Bone marrow (tissue), 2 donors: ENCODE measurements at places on chromosomes 5 and 9.

DNA sequence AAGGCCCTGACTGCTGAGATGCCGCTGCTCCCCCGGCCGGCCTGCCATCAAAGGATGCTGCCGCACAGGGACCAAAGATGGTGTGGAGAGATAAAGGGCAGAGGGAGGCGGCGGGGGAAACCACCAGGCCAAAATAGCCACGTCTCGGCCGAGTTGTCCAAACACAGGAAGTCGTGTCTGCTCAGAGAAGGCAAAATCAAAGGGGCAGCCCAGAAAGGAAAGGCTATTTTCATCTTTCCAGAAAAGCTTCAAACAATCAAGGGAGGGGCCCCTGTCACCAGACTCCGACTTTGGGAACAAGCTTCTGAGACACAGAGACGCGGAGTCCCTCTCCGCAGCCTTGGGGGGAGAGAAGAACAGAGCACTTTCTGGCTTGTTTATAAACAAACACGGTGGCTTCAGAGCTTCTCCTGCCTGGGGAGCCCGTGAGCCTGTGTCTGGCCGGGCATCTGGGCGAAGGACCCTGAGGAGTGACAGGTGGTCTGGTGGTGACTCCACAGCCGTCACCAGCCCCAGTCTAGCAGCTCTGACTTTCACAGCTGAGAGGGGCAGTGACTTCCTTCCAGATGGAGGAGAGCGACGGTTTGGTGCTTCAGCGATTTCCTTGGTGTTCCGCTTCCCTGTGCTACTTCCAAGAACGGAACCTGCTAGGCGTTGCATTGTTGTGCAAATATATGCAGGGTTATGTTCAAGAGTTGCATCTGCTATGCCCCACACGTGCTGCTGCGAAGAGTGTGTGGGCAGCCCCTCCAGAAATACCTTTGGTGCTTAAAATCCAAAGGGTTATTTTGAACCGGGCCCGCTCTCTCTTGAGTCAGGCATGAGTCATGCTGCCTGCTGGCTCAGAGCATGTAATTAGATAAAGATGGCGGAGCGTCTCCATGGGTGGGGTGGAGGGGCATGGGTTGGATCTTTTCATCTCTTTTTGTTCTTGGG lies 24.0 kb downstream of the ADAMTSL2 start:
- no peak for DNase-seq

GRCh38 chr5:133453831-133454230 lies 158.5 kb downstream of the FSTL4 start:
- DNase-seq: no peak

DNA sequence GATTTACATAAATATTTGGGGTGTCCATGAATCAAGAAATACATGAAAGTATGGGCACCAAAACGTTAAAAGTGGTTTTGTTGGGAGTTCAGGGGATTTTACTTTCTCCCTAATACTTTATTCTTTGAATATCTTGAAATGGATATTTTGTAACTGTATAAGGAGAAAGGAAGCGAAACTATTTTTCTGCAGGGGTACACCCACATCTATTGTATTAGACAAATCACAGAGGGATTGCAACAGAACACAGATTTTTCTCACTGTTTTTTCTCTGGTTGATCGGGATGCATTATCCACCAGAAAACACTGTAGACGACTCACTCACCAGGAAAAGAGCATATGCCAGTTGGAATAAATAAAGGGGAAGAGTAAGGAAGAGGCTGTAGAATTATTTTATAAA lies 1.2 kb upstream of the RABGAP1 start:
- no peak for DNase-seq

DNA sequence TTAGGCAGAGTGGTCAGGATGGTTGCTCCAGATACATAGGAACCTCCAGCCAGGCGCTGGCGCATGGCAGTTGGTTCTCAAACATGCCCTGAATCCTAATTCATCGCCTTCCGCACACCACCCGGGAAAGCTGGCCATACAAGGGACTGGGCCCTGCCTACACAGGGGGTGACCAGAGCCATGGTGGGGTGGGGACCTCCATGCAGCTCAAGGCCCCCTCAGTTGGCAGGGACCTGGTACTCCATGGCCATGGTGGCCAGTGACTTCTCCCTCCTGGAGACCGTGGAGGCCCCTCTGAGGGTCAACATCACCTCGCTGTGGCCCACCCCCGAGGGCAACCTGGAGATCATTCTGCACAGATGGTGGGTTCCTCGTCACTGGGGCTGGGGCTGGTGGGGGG lies 26.8 kb downstream of the PAEP start:
- no peak for DNase-seq

GRCh38 chr9:100111235-100111634 lies 12.2 kb downstream of the INVS start:
- DNase-seq: peak; percentile 30

DNA sequence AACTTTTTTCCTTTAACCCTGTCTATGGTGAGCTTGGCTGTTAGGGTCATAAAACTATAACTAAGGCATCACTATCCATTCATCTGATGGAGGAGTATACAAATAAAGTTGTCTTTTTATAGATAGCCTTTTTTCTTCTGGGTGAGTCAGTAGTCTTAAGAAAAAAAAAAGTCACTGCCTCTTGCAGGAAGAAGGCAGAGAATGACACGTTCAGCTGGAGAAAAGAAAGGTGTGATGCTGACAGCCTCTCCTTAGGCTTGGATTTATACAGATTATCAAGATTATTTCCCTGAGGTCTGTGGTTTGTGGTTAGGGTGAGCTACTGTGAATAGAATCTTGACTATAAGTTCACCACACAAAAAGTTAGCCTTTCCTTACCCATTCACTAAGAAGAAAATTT lies 23.0 kb downstream of the EPB41L4B start:
- DNase-seq: no peak

GRCh38 chr5:56406221-56406620 lies 173.1 kb upstream of the ANKRD55 start:
- DNase-seq: no peak

DNA sequence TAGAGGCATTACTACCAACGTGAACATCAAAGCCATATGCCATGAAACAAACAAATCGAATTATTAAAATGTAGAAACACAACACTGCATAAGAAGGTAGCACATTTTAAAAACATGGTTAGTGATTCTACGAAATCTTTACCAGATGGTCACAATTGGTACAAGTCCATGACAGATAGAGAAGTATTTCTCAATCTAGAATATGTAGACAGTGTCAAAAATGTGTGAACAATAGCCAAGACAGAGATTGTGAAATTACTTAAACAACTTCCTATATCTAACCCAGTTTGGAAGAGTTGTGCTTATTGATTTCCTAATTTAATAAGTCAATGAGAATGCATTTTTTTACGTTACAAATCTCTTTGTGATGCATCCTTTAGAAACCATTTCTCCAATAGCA lies 1121.6 kb downstream of the MAT2B start:
- DNase-seq: no peak

- no peak for DNase-seq
These were observed 97.4 kb upstream of the TRIM32 start for GRCh38 chr9:116589392-116590354.

GRCh38 chr9:109737295-109737694 lies 42.7 kb upstream of the PALM2AKAP2 start:
- no peak for DNase-seq

DNA sequence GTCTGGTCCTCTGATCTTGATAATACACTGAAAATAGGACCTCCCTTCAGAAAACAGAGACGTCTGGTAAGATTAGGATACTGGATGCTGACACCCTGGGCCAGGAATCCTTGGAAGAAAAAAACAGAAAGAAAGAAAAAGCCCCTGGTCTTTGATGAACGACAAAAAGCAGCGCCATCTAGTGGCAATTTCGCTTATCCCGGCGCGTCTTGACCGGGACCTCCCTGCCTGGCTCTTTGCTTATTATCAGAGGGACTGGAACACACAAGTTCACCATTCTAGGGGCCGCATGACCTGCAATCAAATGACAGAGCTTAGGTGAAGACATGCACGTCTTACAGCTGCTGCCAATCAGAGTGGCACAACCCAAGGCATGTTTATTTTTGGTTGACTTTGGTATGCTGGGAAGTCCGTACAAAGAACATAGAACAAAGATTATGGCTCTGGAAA lies 114.9 kb upstream of the NFIB start:
- DNase-seq: no peak

- DNase-seq: no peak
These were observed 97.0 kb upstream of the COL5A1 start for GRCh38 chr9:134544388-134545214.

- no peak for DNase-seq
These were observed 10.6 kb downstream of the NIPAL4 start for GRCh38 chr5:157470631-157471030.

DNA sequence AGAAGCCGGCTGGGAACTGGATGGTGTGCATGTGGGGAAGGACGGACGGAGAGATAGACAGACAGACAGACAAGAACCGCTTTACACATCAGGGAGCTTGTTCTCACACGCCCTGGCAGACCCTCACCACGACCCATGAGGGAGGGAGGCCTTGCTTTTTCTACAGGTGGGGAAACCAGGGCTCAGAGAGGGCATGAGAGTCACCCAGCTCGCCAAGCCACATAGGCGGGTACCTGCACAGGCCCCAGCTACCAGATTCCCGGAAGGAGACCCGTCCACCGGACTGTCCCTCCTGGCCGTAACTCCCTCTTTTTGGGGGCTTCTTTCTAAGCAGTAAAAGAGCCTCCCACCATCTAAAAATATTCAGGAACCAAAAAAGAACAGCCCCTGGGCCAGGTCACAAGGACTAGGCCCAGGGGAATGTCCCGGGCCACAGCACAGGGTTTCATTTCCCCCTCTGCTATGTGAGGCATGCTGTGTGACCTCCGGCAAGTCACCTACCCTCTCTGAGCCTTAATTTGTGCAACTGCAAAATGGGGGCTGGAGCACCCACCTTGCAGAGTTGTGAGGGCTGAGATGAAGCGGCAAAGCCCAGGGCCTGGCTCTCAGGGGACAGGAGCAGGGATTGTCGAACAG lies 84.4 kb upstream of the SARDH start:
- no peak for DNase-seq

DNA sequence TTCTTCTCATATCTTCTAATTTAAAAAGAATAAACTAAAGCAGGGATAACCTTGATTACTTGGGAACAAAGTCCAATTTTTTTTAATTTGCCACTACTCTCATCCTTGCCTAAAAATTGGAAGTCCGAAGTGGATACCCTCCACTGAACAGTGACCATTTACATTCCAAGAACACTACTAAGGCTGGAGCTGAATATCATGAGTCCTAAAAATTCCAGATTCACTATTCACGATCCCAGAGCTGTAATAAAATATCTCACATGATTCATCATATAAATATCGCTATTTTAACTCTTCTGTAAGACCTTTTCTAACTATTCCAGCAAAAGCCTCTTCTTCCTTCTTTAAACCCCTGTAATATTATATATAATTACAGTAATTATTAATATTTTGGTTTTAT lies 57.4 kb downstream of the ATPSCKMT start:
- DNase-seq: no peak

GRCh38 chr5:33300209-33300742 lies 140.5 kb upstream of the TARS1 start:
- DNase-seq: no peak

DNA sequence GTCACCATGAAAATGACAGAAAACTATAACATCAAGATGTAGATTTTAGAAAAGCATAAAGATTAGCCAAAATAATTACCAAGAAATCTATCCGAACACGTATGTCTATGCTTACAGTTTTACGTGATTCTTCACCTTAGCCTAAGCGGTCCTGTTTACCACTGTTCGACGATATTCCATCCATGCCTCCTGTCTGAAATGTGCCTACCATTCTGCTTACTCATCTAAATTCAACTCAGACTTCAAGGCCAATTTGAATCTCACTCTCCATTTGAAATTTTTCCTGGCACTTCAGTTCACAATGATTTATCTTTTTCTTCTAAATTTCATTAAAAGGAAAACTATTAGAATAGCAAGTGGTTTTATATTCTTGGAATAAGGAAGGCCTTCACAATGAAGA lies 15.4 kb downstream of the ZDHHC21 start:
- DNase-seq: no peak

- no peak for DNase-seq
These were observed 152.2 kb downstream of the NR2F1-AS1 start for GRCh38 chr5:93428868-93429267.

DNA sequence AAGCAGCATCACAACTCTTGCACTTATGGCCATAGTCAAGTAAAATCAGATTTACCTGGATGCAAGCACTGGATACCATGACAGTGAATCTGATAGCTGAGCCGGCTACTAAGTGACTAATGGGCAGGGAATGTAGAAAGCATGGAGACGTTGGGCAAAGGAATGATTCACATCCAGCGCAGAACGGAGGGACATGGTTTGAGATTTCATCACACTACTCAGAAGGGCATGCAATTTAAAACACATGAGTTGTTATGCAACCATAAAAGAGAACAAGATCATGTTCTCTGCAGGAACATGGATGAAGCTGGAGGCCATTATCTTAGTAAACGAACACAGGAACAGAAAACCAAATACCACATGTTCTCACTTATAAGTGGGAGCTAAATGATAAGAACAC lies 169.1 kb upstream of the PIK3R1 start:
- DNase-seq: no peak

GRCh38 chr5:74167206-74167929 lies 473.2 kb downstream of the ENC1 start:
- no peak for DNase-seq

DNA sequence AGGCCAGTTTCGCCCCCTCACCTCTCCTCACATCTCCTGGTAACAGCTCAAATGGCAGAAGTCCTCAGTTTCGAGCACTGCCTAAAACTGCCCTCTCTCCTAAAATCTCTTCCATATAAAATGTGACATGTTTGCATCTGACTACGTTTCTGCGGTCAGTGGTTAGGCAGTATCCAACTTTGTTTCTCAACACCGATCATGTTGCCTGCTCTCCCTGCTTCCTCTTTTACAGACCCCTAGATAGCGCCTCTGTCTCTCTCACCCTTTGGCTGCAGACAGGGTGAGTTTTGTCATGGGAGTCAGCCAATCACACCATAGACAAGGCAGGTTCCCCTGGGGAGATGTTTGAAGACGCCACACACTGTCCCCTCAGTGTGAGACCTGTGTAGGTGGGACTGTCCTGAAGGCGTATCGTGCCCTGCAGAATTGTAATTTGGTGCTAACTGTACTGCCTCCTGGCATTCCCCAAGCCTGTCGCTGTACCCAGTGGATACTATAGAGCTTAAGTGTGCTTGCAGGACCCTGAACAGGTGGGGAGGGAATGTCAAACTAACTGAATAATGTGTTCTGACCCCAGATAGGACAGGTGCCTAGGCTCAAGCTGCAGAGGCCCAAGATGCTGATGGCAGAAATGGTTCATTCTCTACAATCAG lies 1.1 kb downstream of the HEXB start:
- DNase-seq: no peak

- DNase-seq: no peak
These were observed 23.9 kb downstream of the IRX2 start for GRCh38 chr5:2727550-2727949.

- DNase-seq: no peak
These were observed 6.8 kb upstream of the ZBTB34 start for GRCh38 chr9:126853667-126854066.

- DNase-seq: no peak
These were observed 15.1 kb upstream of the ZCCHC7 start for GRCh38 chr9:37105234-37105633.
